Occipital lobe (tissue), 3 donors: ENCODE measurements at places on chromosomes 2 and 18.

GRCh38 chr2:239255218-239255617 is 145.6 kb downstream of the HDAC4 start:
- DNase-seq, result no peak

DNA sequence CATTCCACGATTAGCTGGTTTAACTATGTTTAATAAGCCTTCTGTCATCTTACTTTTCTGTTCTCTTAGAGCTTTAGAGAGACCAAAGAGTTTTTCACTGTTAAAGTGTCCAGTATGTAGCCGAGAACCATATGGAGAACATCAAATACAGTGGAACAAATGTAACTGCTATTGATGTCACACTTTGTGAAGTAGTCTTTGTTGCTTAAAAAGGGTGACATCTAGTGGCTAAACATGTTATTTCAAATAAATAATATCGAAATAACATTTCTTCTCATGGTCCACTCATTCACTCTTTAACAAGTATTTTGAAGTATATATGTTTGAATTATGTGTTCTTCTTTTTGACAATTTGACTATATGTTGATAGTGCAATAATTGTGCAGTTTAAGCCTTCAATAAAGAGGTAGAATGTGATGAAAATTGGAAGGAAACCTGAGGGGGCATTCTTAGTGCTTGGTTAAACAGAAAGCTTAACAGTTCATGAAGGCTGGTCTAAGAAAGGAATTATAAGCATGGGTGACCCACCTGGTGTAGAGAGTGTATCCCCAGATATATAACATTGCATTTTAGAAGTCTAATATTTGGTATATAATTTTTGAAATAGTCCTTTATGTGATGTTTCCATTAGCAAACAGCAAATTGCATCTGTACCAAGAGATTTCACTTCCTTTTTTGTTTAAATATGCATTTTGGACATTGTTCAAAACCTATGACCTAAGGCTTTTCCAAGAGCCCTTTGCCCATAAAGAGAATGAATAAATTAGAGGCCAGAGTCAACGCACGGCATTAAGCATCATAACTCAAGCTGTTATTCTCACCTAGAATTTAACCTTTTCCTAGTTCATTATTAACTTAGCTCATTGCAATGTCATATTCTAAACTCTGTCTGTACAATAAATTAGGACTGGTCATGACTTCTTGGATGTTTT is 112.1 kb downstream of the KYNU start:
- DNase-seq, result no peak

GRCh38 chr2:44934983-44935728 is 6.3 kb upstream of the SIX3 start:
- DNase-seq, result no peak

GRCh38 chr2:173037245-173038120 is 38.2 kb upstream of the MAP3K20 start:
- DNase-seq, result no peak
